ENCODE measurements at places on chromosomes 6 and 20. TPM values are rescaled to one million over a fixed set of nuclear protein-coding genes. Genes with fewer than 3 reads are reported as not detected.

GRCh38 chr20:58847463-58847862 lies 3.2 kb downstream of the GNAS-AS1 start:
- DNase-seq: no peak

The ZC2HC1B gene
- total RNA-seq: not detected

DNA sequence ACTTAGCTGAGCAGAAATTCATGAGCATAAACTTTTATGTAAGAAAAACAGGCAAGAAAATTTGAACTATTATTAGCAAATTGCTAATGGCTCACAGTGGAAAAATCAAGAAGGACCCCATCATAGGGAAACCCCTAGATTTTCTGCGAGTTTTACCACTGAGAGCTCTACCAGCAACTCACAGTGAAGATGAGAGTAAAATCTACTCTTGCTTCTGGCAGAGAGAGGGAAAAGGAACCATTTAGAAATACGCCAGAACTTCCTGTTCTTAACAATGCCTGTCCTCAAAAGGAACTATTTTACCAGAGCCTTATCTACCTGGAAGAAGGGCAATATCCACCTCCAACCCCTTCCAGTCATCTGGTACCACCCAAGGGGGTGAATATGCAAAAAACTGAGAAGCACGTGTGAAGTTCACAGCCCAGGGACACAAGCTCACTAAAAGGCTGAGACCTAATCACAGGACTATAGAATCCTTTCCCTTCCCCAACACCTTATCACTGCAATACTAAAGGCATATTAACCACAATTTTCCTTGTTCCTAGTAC lies 34.4 kb upstream of the ASF1A start:
- DNase-seq: no peak

GRCh38 chr6:170073846-170074245 lies 217.0 kb downstream of the DLL1 start:
- no peak for DNase-seq

The LZTS3 gene
- not detected for total RNA-seq

The SEL1L2 gene
- not detected for total RNA-seq

DNA sequence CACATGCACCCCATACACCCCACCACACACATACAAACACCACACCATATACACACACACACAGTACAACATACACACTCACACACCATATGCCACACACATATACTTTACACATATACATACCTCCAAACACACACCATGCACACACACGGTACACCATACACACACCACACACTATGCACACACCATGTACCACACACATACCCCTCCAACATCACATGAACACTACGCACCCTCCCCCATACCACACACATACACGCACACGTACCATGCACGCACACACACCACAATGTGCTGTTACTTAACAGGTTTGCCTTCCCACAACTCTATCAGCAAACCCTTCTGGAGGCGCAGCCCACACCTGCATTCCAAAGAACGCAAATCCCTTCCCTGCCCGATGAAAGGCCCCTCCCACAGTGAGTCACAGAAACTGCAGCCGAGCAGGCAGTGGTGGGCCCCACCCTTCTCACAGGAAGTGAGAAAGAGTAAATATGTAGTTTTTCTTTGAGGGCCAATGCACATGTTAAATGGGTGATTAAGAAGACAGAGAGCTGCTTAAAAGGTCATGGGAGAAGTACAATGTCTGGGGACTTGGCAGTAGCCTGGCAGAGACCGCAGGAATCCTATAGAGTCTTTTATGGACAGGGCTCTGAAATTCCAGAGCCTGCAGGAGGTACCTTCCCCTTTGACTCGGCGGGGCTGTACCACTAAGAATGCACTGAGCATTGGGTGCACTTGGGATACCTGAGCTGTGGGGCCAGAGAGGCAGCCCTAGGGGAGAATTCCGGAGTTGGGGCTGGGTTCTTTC lies 34.1 kb upstream of the EZR start:
- DNase-seq: peak; percentile 93

- DNase-seq: no peak
Measured at GRCh38 chr6:163720005-163720404, 305.5 kb downstream of the QKI start.

The KCNK15 gene
- total RNA-seq: not detected

GRCh38 chr6:170152124-170152926 lies 138.6 kb downstream of the DLL1 start:
- DNase-seq: no peak

GRCh38 chr20:711576-711975 lies 36.0 kb upstream of the SCRT2 start:
- no peak for DNase-seq

DNA sequence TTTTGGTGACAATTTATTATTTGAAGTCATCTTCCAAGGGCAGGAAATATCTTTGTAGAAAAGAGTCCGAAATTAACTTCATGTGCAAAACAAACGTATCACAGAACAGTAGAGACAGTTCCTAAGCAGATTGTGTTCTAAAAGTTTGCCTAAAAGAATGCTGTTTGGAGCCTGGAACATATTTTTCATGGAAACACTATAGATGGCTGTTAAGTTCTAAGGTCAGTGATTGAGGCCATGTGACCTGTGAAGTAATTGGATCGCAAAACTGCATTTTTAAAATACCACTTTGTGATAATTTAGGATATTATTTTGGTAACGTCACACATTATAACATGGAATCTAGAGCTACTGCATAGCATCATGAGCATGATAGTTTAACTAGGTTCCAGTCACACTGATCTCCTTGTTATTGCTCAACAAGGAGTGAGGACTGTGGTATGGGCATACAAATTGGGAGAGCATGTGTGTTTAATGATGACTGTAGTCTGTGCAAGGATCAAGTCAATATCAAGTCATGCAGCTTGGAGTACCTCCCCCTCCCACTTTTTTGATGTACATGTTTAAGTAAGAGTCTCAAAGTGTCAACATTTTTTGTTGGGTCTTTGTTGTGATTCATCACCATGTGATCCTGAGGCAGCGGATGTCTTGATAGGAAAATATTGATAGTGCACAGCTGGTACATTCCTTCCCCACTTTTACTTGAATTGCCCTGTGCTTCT lies 609.3 kb upstream of the CITED2 start:
- no peak for DNase-seq

The C20orf202 gene
- not detected for total RNA-seq

The CPXM1 gene
- total RNA-seq: 1.2 TPM

DNA sequence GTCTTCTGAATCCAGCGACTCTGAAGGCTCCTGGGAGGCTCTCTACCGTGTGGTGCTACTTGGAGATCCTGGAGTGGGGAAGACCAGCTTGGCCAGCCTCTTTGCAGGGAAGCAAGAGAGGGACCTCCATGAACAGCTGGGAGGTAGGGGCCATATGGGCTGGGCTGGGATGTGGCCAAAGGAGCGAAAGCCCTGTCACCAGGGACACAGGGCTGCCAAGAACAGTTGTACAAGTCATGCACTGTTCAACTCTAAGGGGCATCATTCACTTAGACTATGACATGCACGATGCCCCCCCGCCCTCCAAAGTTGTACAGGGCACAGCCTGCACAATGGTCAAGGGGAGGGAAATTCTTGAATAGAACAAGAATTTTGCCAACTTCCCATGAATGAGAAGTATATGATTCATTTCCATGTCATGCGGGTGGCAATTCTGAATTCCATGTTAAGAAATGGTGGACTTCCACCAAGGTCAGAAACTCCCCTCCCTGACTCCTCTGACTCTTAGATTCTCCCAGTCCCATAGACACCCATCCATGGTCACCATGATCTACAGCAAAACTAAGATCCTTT lies 1.6 kb downstream of the REM1 start:
- DNase-seq: peak; percentile 32

DNA sequence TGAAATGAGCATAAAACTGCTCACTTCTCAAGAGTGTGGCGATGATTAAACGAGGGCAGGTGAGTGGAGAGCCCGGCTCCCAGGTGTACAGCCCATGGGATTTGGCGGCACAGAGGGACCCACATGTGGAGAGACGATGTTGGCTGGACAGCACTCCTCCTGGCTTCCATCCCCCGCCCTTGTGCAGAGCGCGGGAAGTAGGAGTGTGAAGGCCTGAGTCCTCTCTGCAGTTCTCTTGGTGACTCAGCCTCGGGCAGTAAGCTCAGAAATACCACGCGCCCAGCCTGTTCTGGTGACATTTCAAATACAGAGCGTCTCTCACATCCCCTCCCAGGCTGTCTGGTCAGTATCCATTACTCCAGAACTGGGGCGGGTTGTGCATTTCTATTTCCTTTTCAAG lies 94.2 kb upstream of the SRSF6 start:
- no peak for DNase-seq

The JPH2 gene
- 9.9 TPM for total RNA-seq

The PRDM1 gene
- not detected for total RNA-seq

DNA sequence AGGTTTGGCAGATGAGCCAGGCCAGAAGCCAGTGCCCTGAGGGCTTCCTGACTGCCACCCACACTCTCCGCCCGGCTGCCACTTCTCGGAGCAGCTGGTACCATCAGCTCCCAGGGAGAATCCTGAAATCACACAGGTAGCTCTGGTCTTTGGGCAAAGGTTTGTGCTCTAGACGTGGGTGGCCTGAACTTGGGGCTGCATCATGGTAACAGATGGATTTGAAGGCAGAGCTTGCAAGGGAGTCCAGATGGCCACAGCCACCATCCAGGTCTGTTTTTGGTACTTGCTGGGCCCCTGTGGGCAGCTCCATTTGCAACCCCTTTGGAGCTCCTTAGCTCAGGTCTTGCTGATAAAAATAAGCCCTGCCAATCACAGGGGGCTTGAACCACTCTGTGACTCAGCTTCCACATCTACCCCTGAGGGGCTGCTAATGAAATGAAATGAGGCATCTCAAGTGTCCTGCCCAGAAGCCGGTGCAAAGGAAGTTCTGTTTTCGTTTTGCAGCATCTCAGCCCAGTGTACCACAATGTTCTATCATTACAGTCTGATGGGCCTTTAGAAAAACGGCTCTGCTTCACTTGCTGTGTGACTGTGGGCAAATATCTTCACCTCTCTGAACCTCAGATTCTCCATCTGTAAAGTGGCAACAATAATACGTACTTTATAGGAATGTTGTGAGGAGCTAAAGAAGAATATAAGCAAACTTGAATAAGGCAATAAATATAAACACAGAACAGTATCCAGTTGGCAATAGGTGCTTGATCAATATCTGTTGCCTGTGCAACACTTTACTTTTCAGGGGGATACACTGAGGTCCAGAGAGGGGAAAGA lies 25.1 kb upstream of the CDH22 start:
- no peak for DNase-seq

The RHAG gene
- total RNA-seq: not detected

DNA sequence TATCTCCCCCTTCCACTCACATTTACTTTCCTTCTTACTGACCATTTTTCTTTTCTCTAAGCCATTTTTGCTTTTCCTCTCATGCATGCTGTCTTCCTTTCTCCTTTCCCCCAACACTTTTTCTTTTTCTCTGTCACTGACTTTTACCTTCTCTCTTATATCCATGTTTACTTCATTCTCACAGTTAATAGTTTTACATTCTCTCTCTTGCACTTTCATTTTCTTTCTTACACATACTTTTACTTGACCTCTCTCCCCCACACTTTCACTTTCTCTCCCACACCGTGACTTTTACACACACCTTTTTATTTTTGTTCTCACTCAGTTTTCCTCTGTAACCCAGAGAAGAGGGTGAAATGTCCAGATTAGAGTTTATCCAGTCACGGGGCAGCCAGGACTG lies 636.3 kb downstream of the PTPRT start:
- DNase-seq: no peak

GRCh38 chr6:117911150-117911549 lies 4.1 kb downstream of the SLC35F1 start:
- no peak for DNase-seq

- no peak for DNase-seq
Measured at GRCh38 chr6:111388681-111389080, 94.3 kb downstream of the REV3L start.

DNA sequence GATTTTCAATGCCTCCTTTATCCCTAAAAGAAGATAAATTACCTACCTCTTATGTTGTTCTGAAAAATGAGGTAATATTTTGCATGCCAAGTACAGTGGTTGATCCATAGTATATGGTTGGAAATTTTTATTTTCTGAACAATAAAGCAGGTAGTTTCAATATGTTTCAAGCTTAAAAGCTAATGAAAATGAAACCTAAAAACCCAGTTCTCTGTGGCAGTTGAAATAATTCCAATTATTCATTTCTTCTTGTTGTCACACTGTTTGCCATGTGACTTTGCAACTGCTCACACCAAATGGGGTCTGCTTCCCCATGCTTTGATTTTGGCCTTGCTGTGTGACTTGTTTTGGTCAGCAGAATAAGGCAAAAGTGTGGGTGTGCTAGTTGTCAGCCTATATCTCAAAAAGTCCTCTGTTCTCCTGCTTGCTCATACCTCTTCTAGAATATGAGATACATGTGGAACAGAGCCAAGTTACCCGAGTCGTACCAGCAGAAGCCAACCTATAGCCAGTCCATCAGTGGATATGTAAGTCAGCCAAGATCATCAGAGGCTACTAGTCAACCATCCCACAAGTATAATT lies 197.2 kb upstream of the THEMIS start:
- no peak for DNase-seq

- DNase-seq: no peak
Measured at GRCh38 chr6:87803791-87804190, 101.8 kb upstream of the AKIRIN2 start.

GRCh38 chr6:46652232-46652602 lies 401 bp downstream of the CYP39A1 start:
- DNase-seq: no peak

DNA sequence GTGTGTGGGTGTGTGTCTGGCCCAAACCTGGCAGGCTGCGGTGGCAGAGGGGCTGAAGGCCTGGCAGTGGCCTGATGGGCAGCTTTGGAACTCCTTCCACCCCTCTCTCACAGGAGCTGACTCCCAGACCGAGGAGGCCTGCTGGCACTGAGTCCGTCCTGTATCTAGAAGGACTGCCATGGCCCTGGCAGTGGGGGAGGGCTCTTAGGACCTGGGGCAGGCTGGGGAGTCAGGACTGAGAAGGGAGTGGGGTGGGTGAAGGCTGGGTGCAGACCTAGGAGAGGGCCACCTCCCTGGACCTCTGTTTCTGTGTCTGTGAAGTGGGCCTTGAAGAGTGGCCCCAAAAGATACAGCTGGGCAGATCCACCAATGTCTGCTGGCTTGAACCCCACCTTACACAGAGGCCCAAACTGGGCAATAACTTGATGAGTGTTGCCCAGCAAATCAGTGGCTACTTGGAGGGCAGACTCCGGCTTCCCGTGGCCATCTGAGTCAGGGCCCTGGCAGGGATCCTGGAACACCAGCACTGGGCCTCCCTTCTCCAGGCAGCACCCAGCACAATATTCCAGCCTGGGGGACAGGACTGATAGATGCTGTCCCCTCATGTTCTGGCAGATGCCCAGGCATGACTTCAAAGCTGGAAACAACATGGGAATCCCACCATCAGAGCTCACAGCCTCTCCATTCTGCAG lies 46.7 kb upstream of the BLCAP start:
- peak; percentile 76 for DNase-seq
